ENCODE measurements at places on chromosomes 13 and 19. TPM values are rescaled to one million over a fixed set of nuclear protein-coding genes. Genes with fewer than 3 reads are reported as not detected.

SERP2 gene
- 7.7 TPM for total RNA-seq

ZNF430 gene
- total RNA-seq, result 36.2 TPM

GRCh38 chr19:1396768-1397679, 4.3 kb downstream of the GAMT start:
- no peaks in the 10 kb centered on the region for H3K36me3 ChIP-seq
- no peak overlapping the region for H3K27ac ChIP-seq
- peaks cover 4% of the 10 kb centered on the region for H3K27me3 ChIP-seq
- no peak for DNase-seq
- H3K4me3 ChIP-seq, result no peak overlapping the region
- H3K4me1 ChIP-seq, result peaks cover 32% of the 10 kb centered on the region

DNA sequence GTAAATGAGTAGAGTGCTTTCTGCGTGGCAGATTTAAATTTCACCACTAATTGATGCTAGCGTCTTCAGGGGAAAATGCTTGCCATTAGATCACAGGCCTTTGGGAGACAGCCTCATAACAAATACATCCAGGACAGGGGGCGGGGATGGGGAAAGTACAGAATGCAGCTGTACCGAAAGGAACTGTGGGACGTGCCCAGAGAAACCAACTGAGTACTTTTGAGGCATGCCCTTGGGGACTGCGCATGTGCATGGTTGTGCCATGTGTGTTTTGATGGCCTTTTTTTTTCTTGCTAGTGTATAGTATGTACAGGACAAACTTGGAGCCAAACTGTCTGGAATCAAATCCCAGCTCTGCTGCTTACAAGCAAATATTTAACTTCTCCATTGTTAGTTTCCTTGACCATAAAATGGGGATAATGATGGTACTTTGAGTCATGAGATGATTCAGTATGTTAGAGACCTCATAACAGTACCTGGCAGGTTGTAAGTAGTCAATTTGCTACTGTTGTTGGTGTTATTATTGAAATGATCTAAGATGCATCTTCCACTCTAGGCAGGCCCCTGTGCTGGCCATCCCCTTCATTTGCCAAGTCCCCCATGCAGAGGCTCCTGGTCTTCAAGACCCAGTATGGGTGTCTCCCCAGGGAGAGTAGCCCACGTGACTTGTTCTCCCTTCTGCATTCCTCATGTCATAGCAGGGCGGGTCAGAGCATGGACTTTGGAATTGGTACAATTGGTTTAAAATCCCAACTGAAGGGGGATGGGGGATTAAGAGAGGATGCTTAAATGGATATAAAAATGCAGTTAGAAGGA, 68.3 kb upstream of the NPAS1 start:
- no peaks in the 10 kb centered on the region for H3K4me1 ChIP-seq
- H3K27me3 ChIP-seq, result no peaks in the 10 kb centered on the region
- H3K4me3 ChIP-seq, result no peak overlapping the region

- H3K4me3 ChIP-seq, result no peak overlapping the region
- DNase-seq, result no peak
- H3K36me3 ChIP-seq, result no peaks in the 10 kb centered on the region
- no peak overlapping the region for H3K27ac ChIP-seq
- H3K27me3 ChIP-seq, result no peaks in the 10 kb centered on the region
These were observed 10.9 kb downstream of the SLC46A3 start for GRCh38 chr13:28707629-28708427.

- H3K4me3 ChIP-seq, result no peak overlapping the region
- no peak overlapping the region for H3K27ac ChIP-seq
- H3K36me3 ChIP-seq, result no peaks in the 10 kb centered on the region
- no peak for DNase-seq
These were observed 12.7 kb downstream of the CYP4F2 start for GRCh38 chr19:15885167-15885566.

DNA sequence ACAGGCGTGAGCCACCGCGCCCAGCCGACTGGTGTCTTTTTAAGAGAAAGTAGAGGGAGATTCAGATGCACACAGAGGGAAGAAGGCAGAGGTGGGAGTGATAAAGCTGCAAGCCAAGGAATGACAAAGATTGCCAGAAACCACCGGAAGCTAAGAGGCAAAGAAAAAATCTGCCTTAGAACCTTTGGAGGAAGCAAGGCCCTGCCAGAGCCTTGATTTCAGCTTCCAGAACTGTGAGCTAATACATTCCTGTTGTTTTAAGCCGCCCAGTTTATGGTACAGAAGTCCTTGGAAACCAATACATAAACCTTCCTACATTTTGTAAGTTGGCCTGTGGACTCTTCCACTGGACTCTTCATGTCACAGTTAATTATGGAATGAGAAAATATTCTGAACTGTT, 71.7 kb upstream of the SOX21 start:
- no peaks in the 10 kb centered on the region for H3K27me3 ChIP-seq
- DNase-seq, result no peak
- H3K4me3 ChIP-seq, result no peak overlapping the region
- H3K4me1 ChIP-seq, result no peaks in the 10 kb centered on the region
- H3K27ac ChIP-seq, result no peak overlapping the region

- H3K4me3 ChIP-seq, result no peak within 1 kb of the TSS
- H3K36me3 ChIP-seq, result no peaks in the 10 kb centered on the region
- H3K4me1 ChIP-seq, result no peaks in the 10 kb centered on the region
- DNase-seq, result no peak
- H3K27me3 ChIP-seq, result peaks cover 62% of the 10 kb centered on the region
- H3K27ac ChIP-seq, result no peak within 1 kb of the TSS
These were observed at the start of gene SLC5A5 for GRCh38 chr19:17871878-17872250. TSS of gene SLC5A5 (plus strand) at chr19:17871945. CDS start at chr19:17872320, 375 bp downstream.

DNA sequence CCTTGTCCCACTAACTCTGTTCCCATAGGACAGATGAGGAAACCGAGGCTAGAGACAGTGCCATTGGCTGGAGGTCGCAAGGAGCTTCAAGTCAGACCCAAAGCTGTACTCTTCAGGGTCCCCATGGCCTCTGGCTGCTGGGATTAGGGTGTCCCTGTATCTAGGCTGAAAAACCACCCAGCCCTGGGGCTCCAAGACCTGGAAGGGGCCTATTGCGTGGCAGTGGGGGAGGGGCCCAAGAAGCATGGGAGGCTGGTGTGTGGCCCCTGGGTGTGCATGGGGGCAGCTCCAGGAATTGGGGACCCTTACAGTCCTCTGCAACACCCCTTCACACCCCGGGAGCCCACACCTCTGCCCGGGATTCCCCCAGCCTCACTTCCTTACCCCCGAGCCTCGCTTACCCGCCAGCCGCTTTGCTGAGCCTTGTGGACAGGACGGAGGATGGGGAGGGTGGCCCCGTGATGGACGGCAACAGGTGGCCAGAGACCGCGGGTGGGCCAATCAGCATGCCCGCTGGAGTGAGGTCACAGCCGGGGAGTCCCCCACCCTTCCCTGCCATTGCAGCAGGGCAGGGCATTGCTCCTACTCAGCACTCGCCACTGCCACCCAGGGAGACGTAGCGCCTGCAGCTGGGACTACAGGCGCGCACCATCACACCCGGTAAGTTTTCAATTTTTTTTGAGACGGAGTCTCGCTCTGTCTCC, at the start of gene JSRP1:
TSS of gene JSRP1 (minus strand) at position 436 of the 704 bp plus-strand sequence. CDS start 1,103 bp downstream, outside the sequence.
- no peaks in the 10 kb centered on the region for H3K36me3 ChIP-seq
- no peaks in the 10 kb centered on the region for H3K4me1 ChIP-seq
- DNase-seq, result no peak
- no peak within 1 kb of the TSS for H3K27ac ChIP-seq
- H3K4me3 ChIP-seq, result no peak within 1 kb of the TSS

DNA sequence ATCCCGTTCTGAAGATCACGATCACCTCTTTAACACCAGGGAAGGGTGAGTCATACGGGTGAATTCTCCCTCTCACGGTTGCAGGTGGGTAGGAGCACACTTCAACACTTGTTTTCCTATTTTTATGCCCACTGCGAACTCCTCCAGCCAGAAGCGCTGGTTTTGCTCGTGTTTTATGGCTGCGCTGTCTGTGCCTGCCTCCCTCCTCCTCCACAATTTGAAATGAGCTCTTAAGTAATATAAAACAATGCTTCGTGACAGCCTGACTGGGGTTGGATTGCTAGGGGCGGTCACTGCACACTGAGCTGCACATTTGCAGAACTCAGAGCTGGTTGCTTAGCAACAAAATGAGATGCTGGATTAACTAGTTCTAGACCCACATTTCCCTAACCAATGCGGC, 12.9 kb downstream of the CCDC70 start:
- no peak for DNase-seq
- H3K27me3 ChIP-seq, result no peaks in the 10 kb centered on the region
- no peaks in the 10 kb centered on the region for H3K4me1 ChIP-seq
- no peak overlapping the region for H3K4me3 ChIP-seq
- H3K36me3 ChIP-seq, result no peaks in the 10 kb centered on the region
- H3K27ac ChIP-seq, result no peak overlapping the region

Measured in sigmoid colon (tissue), 7 donors.